CD4-positive, alpha-beta T cell treated with Interleukin-15 for 4 hours (primary cell): ENCODE measurements at places on chromosomes 6 and 20.
A peak's percentile ranks its signal among the peaks of the same experiment; 100 is the strongest.

GRCh38 chr6:36739947-36740817 is 42.6 kb downstream of the RAB44 start:
- no peak for DNase-seq

DNA sequence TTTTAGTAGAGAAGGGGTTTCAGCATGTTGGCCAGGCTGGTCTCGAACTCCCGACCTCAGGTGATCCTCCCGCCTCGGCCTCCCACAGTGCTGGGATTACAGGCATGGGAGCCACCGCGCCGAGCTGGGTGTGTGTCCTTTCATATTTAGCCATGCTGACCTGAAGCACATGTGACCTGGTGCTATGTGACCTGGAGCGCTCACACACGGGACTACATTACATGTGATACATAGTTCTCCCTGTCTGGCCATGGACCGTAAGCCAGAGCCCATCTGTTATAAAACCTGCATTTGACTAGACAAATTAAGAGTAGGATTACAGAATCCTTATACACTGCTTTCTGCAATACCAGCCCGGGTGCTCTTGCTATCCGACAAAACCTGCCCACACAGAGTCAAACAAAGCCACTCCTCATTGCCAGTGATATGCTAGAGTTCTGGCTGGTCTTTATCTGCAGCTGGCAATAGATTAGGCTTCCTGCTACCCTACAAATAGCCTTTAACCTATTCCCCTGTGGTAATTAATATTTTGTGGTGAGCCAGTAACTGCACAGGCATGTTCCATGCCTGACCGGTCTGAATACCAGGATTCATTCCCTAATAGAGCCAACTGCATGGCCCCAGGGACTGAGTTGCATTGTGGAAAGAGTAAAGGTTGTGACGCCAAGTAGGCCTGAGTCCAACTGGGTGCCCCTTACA is 26.3 kb upstream of the FAM50B start:
- no peak for DNase-seq

- no peak for DNase-seq
These were observed 19.1 kb upstream of the TSHZ2 start for GRCh38 chr20:52953020-52953419.

GRCh38 chr6:135555550-135555949 is 58.0 kb upstream of the AHI1 start:
- DNase-seq: no peak

GRCh38 chr6:64538722-64539121 is 903.1 kb downstream of the PHF3 start:
- no peak for DNase-seq

DNA sequence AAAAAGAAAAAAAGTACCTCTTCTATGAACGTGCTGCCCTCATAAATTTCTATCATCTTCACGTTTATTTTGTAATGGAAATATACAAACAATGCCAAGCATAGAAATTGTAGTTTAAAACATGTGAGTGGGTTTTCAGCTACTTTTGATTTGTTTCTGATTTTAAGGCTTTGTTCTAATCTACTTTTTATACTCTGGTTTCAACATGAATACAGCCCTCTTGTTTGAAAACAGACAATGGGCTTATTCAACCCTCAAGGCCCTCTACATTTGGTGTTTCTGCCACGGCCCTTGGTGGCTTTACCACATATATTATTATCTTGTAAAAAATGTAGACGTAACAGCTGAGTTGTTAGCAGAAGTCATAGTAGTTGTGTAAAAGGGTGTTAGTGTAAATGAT is 153.9 kb downstream of the SOX4 start:
- DNase-seq: no peak

DNA sequence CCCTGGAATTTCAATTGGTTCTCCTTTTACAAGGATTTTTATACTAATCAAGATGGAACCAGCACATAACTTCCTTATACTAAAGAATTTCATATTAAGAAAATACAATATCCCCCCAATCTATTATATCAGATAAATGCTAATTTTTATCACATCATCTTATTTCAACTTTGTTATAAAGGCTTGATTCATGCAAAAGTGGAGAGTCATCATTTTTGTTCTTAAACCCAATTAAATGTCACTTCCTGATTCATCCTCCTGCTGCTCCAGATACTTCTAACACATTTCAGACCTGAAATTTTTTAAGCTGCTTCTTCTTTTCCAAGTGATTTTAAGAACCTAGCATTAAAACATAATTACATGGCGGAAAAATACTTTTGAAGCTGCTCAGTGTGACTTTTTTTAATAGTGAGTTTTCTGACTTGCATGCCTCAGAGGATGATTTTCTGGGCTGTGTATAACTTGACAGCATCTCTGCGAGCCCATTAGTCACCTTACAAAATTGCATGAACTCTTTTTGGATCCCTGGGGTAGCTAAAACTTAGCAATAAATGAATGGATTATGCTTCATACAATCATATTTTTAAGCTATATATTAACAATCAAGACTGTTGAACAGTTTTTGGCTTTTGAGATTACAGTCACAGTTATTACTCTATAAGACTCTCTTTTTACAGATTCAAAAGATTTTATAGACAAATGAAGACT is 134.1 kb downstream of the ELOVL4 start:
- no peak for DNase-seq

DNA sequence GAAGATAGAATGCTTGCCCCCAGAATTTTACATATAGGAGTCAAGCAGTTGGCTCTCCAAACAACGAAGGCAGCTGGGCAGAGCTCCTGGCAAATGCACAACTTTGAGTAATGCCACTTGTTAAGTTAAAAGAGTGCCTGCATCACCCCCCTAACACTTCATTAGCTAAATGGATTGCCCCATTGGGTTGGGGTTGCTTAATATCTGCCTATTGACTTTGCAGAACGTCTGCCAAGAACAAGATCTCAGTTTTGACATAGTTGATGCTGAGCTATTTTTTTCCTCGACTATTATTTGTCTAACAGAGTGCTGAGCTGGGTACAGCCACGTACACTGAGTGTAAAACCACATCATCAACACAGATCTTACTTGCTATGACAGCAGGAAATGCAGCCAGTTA is 12.1 kb downstream of the ANKRD60 start:
- no peak for DNase-seq

GRCh38 chr20:18056174-18057100 is 1.3 kb downstream of the OVOL2 start:
- no peak for DNase-seq

GRCh38 chr20:19310541-19310940 is 98.1 kb downstream of the SLC24A3 start:
- no peak for DNase-seq

DNA sequence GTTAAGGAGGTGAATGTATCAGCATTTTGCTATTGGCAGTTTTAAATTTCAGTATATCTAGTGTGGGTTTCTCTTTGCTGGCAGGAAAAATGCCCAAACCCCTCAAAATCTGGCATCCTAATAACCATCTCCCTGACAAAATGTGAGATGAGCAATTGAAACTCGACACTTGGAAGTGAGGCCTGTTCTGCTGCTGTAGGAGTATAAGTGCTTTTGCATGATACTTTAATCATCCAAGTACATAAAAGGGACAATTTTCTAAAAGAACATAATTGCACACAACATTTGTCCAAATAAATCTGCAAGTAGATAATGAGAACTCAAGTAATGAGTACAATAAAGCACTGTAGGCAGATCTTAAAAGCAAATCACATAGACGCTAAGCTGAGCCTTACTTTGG is 36.5 kb downstream of the LAMP5 start:
- no peak for DNase-seq

GRCh38 chr6:145241039-145241438 is 494.3 kb downstream of the EPM2A start:
- no peak for DNase-seq

DNA sequence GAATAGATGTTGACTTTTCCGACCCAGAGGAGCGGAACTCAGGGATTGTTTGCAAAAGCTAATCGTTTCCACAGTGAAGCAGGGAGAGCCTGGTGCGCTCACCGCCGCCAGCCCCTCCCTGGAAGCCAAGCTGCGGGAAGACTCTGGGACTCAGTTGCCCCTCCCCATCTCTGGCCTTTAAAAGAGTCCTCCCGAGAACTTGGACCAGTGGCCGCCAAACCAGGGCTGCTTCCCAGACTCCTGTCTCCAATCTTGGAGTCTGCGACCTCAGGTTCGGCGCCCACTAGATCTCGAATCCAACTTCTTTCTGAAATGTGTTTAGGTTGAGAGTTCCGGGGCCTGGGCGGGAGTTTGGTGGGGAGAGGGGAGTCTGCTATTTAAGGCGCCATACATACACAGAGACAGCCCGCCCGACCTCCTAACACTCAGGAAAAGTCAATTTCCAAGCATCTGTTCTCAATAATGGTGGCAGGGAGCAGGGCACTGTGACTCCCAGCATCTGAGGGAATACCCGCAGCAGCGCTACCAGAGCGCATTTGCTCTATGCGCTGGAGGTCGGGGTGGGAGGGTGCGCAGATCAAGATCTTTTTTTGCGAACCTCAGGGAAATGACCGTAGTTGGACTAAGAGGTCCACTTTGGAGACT is 800 bp upstream of the GRIK2 start:
- no peak for DNase-seq

DNA sequence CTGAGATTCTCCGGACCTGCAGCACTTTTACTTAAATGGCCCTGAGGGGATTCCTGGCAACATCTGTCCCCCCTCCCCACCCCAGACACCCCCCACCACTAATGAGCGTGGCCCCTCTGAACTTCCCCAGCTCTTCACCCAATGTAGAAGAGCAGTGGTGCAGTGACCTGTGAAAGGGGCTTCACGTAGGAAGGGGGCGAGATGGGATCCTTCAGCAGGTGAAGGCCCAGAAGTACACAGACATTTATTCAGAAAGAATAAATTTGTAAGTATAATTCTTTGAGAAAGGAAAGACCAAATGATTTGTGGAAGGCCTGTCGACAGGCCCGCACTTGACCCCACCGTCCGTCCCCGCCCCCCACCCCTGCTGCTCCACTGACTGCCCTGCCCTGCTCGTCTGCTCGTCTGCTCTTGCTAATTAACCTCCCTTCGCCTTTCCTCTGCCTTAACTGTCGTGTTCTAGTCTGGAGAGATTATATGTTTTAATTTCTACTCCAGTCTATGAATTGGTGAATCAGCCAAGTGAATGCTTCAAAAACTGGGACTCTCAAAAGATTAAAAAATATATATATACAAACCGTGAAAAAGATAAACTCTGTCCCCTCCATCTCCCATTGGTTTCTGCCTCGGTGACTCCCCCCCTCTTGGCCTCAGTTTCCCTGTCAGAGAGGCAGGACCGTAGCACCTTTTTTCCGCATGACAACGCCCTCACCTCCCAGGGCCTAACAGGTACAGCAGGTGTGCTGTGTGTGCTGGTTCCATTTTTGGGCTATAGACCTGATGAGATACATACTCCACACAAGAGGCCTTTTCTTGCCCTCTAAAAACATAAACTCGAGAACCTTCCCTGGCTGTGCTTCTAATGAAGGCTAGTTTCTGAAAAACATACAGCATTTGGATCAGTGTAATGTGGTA is 49.2 kb downstream of the GNAS start:
- DNase-seq: no peak

- no peak for DNase-seq
These were observed 44.6 kb downstream of the RRBP1 start for GRCh38 chr20:17637413-17637780.

- DNase-seq: no peak
These were observed 135.8 kb upstream of the AFDN start for GRCh38 chr6:167690931-167691330.

DNA sequence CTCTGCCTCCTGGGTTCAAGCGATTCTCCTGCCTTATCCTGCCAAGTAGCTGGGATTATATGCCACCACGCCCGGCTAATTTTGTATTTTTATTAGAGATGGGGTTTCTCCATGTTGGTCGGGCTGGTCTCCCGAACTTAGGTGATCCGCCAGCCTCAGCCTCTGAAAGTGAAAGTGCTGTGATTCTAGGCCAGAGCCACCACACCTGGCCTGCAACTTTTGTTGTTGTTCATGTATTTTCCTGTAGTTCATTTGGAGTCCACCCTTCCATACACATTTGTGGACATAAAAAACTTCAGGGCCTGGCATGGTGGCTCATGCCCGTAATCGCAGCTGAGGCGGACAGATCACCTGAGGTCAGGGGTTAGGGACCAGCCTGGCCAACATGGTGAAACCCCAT is 14.5 kb downstream of the HSPA1B start:
- DNase-seq: no peak

DNA sequence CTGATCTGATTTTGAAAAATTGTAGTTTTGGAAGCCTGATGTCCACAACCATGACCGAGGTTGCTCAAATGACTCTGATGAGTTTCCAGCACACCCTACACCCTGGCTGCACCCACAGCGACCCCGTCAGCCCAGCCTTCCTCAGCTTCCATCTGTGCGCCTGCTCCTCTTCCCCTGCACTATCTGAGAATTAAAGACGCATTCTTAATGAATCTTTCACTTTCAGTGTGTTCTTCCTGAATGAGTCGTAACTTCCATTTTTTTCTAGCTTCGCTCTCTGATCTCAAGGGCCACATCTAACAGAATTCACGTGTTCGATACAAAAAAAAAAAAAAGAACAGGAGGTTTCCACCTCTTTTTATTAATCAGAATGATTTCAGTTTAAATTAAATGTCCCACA is 21.3 kb upstream of the RREB1 start:
- DNase-seq: peak; percentile 44

GRCh38 chr20:25082498-25082873 is 545 bp upstream of the VSX1 start:
- DNase-seq: no peak

DNA sequence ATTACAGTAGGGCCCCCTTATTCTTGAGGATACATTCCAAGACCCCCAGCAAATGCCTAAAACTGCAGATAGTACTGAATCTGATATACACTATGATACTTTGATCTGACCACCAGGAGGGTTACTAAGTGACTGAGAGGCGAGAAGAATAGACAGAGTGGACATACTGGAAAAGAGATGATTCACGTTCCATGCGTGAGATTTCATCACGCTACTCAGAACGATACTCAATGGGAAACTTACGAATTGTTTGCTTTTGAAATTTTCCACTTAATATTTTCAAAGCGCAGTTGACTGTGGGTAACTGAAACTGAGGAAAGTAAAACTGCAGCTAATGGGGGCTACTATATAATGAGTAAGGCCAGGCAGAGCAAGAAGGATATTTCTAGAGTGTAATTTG is 60.8 kb downstream of the STX11 start:
- DNase-seq: no peak

- DNase-seq: peak; percentile 70
These were observed 3.4 kb upstream of the ZNF292 start for GRCh38 chr6:87151781-87152525.

DNA sequence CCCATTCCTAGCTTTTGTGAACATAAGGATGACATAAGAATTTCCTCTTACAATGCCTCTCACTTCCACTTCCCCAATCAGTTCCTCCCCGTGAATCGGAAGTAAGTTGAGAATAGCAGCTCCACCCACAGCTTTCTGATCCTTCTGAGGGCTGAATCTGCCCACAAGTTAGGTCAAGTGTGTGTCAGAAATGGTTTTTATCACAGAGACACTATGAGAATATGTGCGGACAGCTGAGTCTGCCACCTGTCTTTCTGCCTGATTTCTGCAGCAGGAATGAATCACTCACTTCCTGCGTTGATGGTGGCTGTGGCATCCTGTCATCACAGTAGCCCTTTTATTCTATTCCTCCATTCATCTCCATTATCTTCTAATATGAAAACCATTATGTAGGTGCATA is 70.2 kb downstream of the RIN2 start:
- peak; percentile 21 for DNase-seq

GRCh38 chr6:40394381-40394780 is 192.8 kb downstream of the LRFN2 start:
- no peak for DNase-seq
